Activated CD8-positive, alpha-beta memory T cell treated with anti-CD3 and anti-CD28 coated beads for 1 hour (primary cell): ENCODE measurements at places on chromosomes 1 and 21.

GRCh38 chr1:206705191-206705590 is 20.5 kb downstream of the MAPKAPK2 start:
- DNase-seq: no peak

DNA sequence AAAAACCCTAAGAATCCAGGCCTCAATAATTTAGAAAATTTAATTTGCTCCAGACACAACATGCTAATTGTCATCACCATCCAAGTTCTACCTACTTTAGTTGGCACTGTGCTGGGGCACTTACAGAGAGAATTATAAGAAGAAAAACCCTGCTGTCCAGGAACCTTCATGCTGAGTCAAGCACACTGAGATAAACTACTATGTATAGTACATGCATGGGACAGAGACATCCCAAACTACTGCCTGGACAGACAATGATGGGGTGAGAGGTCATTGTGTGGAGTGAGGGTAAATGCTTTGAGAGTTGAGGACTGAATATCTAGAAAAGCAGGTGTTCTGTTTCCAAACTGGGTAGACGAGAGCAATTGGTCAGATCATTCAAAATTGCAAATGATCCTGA is 135.3 kb upstream of the CTTNBP2NL start:
- DNase-seq: no peak

DNA sequence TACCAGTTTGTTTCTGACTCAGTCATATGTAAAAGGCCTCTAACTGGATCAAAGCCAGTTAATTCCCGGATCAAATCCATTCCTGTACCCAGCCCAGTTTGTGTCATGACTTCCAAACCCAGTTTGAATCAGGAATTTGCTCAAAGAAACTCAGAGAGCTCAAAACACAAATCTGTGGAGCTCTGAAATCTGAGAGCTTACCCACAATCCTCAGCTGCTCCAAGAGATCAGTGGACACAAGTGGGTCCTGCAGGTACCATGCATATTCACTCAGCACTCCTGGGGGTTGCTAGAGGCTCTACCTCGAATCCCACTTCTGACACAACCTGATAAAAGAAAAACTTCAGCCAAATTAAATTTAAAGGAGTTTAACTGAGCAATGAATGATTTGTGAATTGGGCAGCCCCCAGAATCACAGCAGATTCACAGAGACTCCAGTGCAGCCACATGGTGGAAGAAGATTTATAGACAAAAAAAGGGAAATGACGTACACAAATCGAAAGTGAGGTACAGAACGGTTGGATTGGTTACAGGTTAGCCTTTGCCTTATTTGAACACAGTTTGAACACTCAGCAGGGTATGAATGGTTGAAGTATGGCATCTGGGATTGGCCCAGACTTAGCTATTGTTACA is 11.9 kb upstream of the MRPL55 start:
- DNase-seq: no peak

DNA sequence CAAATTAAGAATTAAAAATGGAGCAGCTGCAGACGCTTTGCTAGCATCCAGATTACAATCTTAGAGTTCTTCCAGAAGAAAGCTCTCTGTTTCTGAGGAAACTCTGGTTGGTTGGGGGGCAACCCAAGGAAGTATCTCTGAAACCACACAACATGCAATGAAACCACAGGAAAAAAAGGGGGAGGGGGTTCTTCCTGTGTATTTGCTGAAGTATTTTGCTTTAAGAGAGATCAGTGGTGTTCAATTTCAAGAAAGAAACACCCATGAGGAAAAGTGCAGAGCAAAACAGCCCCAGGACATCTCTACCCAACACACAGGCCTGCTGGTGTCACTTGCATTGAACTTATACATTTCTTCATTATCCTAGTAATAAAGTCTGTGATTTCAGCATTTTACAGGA is 19.7 kb upstream of the TIAM1 start:
- no peak for DNase-seq

- DNase-seq: no peak
Measured at GRCh38 chr1:153339802-153340201, 8.8 kb downstream of the PGLYRP4 start.

- no peak for DNase-seq
Measured at GRCh38 chr1:116258668-116259419, 114.2 kb upstream of the ATP1A1 start.

GRCh38 chr1:32116531-32116930 is 8.7 kb downstream of the KPNA6 start:
- no peak for DNase-seq

- no peak for DNase-seq
Measured at GRCh38 chr1:33081554-33082305, 777 bp downstream of the AZIN2 start.

DNA sequence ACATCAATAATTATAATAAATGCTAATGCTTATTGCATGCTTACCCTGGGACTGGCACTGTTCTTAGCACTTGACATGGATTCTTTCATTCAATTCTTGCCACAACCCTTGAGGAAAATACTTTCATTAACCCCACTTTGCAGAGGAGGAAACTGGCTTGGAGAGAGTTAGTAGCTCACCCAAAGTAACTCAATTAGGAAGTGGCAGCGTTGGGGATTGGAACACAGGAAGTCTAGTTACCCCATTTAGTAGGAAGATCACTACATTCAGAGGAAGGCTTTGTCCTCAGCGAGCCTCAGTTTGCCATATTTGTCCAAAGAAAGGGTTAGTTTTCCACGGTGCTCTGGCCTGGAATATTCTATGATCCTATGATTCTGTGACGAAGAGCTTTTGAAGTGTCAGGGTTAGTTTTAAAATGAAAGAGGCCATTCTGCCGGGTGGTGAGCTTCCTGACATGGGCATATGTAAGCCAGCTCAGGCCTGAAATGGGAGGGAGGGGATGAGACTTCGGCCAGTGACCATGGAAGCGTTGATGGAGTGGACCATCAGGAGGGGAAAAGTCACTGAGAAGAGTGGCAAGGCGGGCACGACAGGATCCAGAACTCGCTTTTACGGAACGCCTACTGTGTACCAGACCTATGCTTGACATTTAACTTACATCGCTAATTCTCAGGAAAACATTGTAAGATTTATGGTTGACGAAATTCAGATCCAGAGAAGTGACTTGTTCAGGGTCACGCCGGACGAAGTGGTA is 28.2 kb upstream of the EPB41 start:
- DNase-seq: no peak

- no peak for DNase-seq
Measured at GRCh38 chr1:95407131-95407885, 173.3 kb downstream of the RWDD3 start.

DNA sequence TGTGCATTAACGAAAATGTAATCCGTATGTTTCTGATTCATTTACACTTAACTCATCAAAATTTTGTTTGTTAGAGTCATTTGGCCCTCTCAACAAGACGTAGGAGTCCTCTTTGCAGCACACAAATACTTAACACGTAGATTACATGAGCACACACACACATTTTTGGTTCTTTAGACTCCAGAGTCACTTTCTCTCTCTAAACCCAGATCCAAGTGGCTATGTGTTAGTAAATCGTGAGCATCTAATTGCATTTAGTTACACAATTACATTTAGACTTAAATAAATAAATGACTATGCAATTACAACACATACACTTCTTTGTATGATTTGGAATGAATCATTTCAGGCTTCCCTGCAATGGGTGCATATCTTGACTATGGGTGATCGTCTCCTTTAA is 109.0 kb upstream of the GREM2 start:
- DNase-seq: no peak

- DNase-seq: no peak
Measured at GRCh38 chr1:6898974-6899539, 113.8 kb downstream of the CAMTA1 start.

- no peak for DNase-seq
Measured at GRCh38 chr1:178483251-178483957, 13.4 kb downstream of the CLEC20A start.

- DNase-seq: no peak
Measured at GRCh38 chr21:14995695-14996490, 68.9 kb downstream of the NRIP1 start.

GRCh38 chr1:204357551-204358490 is 1.9 kb downstream of the PLEKHA6 start:
- no peak for DNase-seq

DNA sequence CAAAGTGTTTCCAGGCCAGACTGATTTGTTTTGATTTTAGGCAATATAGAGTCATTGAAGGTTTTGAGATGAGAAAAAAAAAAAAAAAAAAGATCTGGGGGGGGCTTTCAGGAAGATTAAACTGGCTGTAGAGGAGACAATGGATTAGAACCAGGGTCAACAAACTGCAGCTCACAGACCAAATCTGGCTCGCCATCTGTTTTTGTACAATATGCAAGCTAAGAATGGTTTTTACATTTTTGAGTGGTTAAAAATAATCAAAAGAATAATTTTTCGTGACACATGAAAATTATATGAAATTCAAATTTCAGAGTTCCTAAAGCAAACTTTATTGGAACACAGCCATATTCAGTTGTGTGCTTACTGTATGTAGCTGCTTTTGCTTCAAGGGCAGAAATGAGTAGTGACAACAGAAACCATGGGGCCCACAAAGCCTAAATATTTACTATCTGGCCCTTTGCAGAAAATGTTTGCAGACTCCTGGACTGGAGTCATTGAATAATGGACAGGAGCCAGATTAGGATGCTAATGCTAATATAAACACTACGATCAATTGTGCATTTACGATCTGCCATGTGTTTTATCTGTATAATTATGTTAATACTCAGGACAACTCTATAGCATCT is 375.7 kb upstream of the DAB1 start:
- DNase-seq: no peak

DNA sequence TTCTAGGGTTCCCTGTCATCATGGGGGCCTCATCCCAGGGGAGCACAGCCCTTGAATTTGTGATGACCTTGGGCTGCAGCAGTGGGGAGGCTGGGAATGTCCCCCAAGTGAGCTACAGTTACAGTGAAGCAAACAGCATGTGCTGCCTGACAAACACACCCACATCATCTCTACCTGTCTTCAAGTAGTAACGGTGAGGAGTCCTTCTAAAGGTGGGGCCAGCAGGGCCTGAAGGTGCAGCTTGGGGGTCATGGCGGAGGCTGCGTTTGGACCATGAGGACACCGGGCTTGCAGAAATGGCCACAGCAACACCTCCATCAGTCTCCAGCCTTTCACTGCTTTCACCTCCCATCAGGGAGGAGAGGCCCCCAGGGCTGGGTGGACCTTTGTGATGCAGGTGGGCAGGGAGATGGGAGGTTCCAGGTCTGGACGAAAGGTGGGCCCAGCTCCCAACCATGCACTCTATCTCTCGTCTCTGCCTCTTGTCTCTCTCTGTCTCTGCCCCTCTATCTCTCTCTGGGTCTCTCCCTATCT is 55.7 kb downstream of the WNT9A start:
- DNase-seq: no peak

DNA sequence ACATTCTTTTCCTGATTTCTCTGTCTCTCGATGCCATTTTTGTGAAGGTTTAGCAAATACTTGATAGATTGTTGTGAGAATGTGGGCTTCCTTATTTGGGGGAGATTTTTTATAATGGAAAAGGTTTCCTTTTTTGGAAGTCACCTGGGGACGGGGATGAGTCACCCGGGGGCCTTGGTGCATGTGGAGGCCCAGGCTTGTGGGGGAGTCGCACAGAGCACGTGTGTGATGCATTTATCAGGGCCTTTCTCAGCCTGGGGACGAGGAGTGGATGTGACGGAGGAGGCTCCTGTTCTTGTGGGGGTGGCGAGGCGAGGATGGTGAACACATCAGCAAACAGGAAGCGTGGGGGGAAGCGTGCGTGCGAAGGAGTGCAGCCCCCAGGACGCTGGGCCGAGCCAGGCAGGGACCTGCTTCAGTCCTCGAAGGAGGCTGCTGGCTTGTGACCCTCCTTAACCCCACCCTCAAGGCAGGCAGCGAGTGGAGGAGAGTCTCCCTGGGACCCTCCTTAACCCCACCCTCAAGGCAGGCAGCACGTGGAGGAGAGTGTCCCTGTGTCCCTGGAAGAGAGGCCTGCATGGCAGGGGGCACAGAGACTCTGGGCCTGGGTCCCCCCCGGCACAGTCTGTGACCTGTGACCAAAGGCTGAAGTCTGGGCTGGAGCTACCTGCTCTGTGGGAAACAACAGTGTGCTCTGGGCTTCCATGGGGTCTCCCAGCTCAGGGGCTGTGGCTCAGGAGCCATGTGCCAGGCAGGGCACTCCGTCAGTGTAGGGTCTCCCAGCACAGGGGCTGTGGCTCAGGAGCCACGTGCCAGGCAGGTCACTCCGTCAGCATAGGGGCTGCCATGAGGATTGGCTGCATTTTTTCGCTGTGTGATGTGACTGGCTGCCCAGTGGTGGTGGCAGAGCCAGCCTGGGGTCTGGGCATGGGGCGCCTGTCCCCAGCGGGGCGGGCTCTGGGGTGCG is 57.2 kb downstream of the AGPAT3 start:
- DNase-seq: peak; percentile 38

GRCh38 chr1:117045644-117046043 is 14.5 kb upstream of the TTF2 start:
- no peak for DNase-seq

GRCh38 chr1:44532567-44532944 is 127.5 kb downstream of the RNF220 start:
- no peak for DNase-seq

GRCh38 chr1:156282479-156283222 is at the start of gene SMG5:
TSS of gene SMG5 (minus strand) at chr1:156282825. CDS start at chr1:156282680, 145 bp downstream.
- DNase-seq: peak; percentile 85

- DNase-seq: no peak
Measured at GRCh38 chr1:229699613-229700267, 73.7 kb downstream of the URB2 start.

DNA sequence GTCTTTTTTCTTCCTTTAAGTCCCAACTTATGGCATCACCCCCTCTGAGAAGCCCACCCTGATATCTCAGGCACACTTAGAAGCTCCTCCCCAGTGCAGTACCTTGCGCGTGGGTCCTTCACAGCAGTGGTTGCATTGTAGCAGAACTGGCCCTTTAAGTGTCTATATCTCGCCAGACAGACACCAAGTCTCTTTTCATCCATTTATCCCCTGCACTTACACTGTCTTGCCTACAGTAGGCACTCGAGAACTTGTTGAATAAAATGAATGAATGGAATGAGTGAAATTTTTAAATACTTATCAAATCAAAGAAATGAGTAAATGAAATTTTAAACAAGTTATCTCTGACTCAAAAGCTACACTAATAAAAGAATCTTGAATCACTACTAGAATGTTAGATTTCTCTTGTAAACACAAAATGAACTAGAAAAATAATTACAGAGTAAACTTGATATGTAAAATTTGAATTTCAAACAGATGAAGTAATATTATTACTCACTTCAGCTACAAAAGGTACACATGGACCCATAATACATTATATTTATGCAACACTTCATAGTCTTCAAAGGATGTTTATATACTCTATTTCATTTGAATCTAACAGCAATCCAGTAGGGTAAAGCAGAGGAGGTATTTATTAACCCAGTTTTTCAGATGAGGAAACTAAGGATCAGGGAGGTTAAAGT is 54.7 kb upstream of the MAN1A2 start:
- no peak for DNase-seq

GRCh38 chr1:207306603-207307002 is 14.9 kb upstream of the CD55 start:
- no peak for DNase-seq

DNA sequence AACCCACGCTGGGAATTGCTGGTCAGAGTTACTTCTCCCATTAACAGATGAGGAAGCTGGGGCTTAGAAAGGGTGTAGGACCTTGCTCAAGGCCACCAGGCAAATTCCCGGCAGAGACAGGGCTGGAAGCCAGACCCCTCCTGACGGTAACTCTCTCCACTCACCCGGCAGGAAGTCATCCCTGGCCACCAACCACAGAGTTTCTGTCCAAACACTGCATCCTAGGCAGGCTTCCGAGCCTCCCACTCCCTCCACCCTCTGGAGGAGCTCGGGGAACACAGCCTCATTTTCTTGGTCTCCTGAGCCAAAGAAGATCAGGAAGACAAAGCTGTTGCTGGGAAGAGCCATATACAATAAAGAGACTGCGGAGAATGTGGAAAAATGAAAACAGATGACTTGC is 25.0 kb upstream of the ZNF436 start:
- DNase-seq: no peak

- no peak for DNase-seq
Measured at GRCh38 chr1:181126289-181126688, 37.8 kb downstream of the IER5 start.
